ENCODE measurements at places on chromosomes 2 and 18.

DNA sequence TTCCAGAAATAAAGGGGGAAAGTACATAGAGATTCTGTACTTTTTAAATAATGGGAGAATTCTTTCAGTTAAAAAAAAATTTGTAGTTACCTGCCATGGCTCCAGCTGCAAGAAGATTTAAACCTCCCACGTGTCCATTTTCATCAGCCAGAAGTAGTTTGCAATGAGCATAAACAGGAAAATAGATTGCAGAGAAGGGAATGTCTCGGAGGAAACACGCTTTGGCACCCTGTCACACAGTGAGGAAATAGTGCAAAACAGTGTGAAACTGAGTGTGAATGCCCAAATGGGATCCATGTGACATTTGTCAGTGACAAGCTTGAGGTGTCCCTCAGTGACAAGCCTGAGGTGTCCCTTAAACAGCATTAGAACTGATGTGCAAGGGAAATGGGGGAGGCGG is 102.7 kb downstream of the SLC25A12 start:
- DNase-seq: no peak

DNA sequence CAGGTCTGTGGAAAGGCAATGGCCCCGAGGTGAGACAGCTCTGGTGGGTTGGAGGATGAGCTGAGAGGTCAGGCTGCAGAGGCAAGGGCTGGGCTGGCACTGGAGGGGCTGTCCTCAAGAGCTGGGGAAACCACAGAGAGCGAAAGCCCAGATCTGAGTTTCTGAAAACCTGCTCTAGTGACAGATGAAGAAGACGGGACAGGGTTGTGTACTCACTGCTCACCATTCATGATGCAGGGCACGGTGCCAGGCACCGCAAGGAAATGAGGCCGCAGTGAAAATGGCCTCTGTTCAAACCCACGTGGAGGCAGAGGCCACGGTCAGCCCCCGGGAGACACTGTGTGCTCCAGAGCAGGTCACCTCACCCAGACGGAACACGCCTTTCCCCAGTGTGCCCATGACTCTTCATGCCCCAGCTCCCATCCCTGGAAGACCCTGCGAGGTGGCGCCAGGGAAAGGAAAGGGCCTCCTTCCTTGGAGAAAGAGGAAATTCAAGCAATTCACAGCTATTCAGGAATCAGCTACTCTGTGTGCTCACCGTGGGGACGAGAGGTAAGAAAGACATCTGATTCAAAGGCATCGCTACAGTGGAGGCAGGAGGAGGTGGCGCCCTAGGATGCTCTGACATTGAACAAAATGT is 24.3 kb upstream of the ID2 start:
- DNase-seq: no peak

DNA sequence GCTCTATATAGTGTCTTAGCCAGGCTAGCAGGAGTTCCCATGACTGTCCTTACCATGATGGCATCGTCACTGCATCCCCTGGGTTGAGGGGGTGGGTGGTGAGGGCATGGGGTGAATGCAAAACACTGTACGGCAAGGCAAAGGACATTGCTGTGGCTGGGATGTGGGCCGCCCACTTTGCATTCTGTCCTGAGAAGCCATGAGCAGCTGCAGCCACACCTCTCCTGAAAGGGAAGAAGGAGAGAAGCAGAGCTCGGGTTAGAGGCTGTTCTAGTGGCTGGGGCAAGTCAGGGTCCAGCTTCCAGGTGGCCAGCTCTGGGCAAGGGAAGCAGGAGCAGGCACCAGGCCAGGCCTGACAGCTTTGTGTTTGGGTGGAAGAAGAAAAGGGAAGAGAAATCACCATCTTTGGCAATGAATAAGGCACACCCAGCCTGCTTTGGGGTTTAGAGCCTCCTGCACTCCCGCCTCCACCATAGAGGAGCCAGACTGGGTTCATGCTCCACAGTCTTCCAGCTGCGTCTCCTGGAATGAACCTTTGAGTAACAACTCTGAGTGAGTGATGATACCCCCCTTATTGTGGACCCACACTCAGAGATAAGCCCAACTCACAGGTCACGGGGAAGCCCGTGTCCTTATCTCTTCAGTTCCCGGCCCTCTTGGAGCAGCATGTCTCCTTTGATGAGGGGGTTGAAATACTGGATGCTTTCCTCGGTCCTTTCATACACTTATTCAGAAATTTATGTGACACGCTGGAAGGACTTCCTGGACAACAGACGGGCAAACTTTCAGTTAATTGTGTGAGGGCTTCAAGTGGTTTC is 63.4 kb downstream of the INPP4A start:
- no peak for DNase-seq

DNA sequence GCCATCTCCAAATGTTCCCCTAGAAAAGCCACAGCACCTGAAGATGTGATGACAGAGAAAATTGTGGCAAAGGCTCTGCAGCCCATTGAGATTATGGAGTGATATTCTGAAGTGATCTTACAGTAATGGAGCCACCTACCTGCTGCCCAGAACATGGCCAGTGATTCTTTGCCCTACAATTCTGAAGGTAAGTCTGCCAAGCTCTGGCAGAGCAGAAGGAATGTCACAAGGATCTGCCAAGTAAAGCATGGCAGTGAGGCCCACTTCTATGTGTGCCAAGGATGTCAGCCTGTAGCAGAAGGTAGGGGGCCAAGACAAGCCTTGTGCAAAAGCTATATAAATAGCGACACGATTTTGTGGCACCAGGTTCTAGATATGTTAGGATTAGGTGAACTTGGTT is 155.1 kb downstream of the RND3 start:
- no peak for DNase-seq

DNA sequence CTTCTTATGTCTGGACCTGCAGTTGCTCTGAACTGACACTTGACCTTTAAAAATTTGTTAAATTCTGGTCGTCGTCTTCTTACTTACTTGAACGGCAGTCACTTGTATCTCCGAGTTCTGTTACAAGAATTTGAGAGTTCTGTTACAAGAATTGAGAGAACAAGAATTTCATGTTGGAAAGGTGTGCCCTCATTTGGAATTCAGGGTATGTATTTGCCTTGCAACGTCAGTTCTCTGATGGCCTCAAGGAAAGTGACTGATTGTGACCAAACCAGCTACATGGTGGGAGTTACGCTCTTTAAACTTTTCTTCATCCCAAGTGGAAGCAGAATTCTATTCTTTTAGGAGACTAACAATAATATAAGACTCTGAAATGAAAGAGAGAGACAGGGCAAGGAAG is 320.0 kb upstream of the TRIB2 start:
- no peak for DNase-seq

DNA sequence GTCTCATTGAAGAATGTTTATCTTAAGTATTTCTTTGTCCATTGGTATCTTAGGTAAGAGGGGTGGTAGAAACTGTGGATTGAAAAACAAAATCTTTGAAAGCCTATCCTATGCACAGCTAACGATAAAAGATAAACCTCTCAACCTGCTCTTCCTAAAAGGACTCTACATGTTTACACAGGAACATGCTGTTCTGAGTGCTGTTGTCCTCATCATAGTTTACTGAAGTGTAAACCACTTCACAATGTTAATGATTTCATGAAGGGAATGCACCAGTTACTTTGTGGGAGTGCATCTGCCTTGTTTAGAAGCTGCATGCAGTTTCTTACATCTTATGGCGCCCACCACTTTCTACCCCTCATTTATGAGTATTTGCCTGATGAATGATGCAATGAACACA is 1.2 kb downstream of the ACMSD start:
- DNase-seq: no peak

- no peak for DNase-seq
Measured at GRCh38 chr2:196546151-196546919, 93.2 kb upstream of the CCDC150 start.

GRCh38 chr18:27005589-27005988 is 140.1 kb upstream of the AQP4 start:
- no peak for DNase-seq

GRCh38 chr2:85994421-85994777 is 105.6 kb upstream of the ST3GAL5 start:
- DNase-seq: no peak

DNA sequence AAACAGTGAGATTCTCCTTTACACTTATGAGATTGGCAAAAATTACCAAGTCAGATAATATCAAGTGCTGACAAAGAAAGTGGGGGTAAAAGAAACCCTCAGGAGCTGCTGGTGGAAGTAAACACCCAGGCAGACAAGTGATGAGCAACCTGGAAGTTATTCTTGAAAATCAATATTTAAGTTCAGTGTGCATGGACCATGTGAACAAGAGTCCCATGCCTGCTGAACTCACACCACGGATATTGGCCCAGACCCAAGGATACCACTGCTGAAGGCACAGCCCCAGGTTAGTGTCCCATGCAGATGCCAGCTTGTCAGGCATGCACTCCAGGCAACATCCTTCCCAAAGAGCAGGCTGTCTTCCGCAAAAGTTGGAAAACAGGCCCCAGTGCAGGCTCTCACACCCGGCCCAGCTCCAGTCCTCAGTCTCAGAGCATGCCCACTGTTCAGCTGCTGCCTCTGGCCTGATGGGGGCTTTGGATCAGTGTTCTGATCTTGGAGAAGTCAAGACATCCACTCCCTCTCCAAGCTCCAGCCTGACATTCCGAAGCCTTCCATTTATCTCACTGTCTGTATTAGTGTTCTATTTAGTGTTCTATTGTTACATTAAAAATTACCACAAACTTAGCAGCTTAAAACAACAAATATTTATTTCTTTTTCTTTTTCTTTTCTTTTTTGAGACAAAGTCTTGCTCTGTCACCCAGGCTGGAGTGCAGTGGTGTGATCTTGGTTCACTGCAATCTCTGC is 70.0 kb downstream of the HS1BP3 start:
- no peak for DNase-seq

GRCh38 chr2:60512062-60512622 is 41.3 kb downstream of the BCL11A start:
- no peak for DNase-seq

DNA sequence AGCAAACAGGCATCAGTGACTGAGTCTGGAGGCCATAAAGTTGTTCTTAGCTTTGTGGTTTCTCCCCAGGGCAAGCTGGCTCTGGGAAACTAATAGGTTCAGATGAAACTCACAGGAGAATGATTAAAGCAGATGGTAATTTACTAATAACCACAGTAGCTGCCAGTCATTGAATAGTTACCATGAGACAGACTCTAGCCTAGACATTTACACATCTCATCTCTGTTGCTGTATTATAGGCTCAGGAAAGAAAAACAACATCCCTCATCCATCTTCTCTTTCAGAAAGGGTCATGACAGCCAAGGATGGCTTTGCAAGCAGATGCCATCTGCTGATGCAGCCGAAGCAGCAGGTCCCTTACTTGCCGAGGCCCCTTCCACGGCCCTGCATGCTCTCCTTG is 314.0 kb upstream of the ID2 start:
- no peak for DNase-seq

DNA sequence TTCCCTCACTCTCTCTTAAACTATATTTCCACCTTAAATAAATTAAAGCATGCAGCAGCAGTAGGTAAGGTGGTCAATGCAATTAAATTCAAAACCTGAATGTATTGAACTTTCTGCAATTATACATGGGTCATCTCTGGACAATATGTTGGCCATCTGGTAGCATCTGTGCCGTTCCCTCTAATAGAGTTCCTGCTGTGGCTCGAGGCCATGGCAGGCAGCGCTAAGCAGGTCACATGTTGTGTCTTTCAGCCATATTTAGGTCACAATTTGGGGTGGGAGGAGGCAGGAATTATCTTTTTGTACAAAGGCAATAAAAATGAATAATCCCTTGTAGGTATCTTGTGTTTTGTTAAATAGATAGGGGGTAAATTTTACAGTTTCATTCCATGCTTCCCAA is 676.2 kb downstream of the ZEB2 start:
- DNase-seq: no peak

DNA sequence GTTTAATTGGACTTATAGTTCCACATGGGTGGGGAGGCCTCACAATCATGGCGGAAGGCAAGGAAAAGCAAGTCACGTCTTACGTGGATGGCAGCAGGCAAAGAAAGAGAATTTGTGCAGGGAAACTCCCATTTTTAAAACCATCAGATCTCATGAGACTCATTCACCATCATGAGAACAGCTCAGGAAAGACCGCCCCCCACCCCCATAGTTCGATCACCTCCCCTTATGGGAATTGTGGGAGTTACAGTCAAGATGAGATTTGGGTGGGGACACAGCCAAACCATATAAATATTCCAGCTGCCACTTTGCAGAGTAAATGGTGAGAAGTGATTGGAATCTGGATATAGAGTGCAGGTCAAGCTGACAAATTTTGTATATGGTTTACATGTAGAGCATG is 187.4 kb downstream of the ARL4C start:
- no peak for DNase-seq

GRCh38 chr2:150133623-150134022 is 353.8 kb downstream of the RND3 start:
- DNase-seq: peak; percentile 70

DNA sequence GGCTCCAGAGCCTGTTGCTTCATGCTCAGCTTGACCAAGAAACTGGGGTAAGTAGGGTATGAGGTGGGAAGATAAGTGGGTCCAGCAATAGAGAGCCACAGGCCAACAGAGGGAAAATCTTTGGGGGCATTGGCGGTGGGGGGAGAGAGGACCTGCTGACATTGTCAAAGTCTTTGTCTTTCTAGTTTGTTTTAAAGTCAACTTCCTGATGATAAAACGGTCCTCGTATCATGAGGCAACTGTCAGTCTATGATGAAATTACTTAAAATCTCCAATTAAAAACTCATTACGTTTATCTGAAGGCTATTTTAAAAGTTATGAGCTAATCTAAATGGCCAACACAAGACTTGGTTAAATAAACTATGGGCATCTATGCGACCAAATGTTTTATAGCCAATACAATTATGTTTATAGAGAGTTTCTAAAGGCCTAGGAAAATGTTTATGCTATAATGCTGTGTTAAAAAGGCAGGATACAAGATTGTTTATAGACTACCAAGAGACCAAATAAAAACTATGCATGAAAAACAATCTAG is 84.4 kb upstream of the CD28 start:
- DNase-seq: no peak

- DNase-seq: no peak
Measured at GRCh38 chr2:228654707-228655106, 473.2 kb upstream of the SPHKAP start.

- peak; percentile 26 for DNase-seq
Measured at GRCh38 chr2:209351636-209352035, 72.2 kb upstream of the MAP2 start.

GRCh38 chr2:10407841-10408648 is 40.1 kb downstream of the ODC1 start:
- DNase-seq: peak; percentile 70

Measured in GM04504 (cell line).